Ecto neural progenitor cell (in vitro differentiated cells): ENCODE measurements at places on chromosomes 7 and 10.

DNA sequence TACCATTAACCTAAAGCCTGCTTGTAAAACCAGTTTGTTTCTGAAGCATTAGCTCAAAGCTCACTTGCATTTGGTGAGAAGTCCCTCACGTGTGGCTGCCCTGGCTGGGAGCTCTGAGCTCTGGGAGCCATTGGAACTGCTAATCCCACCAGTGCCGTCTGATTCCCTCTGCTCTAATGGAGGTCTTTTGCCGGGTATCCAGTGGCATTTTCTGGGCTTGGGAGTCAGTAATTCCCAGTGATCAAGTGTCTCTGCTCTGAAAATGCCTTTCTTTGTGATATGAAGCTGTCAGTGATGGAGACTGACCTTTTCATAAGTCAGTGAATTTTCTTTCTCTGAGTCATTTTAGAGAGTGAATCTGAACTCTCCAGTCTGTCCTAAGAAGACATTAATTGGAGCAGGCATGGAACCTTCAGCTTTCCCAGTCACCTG, 36.9 kb upstream of the FAM20C start:
- DNase-seq: no peak

DNA sequence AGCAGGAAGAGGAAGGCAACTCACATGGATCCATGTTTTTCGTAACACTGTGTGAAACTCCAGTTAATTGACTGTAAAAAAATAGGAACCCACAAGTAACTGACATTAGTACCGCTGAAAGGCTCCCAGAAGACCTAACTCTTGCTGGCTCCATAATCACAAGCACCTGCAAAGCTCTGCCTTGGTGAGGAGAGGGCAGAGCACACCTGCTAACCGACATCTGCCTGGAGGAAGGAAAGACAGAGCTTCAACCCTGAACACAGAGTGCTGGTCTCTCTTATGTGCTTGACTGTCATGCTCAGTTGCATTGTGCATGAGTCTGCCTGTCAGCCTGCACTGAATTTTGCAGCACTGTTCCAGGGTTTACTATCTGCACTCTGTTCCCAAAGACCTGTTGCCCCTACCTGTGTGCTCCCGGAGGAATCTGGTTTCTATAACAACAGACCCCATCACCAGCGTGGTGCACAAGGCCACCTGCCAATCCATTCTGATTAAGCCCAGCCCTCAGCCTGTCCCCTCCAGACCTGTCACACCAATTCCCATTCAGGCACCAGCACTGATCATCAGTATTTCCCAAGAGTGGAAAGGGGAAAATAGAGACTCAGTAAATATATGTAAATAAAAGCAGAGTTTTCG, 63.1 kb upstream of the ANKRD1 start:
- DNase-seq: no peak

DNA sequence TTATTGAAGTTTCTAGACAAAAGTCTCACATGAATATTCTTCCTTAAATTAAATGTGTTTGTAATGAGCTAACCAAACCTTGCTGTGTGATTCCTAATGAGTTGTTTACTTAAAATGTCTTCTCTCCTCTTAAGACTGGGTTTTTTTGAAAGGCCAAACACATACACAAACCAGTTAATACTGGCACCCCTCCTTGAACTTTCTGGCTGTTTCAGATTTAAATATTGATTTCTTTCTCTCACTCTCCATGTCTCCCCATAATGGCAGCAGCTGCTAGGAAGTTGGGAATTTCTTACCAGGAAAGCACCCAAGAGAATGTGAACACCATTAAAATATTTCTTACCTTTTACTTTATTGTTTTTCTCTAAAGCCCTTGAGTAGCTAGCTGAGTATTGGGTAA, 11.4 kb upstream of the PTN start:
- DNase-seq: no peak

- no peak for DNase-seq
Observed at GRCh38 chr10:71070741-71071140, 141.6 kb upstream of the UNC5B start.

- DNase-seq: no peak
Observed at GRCh38 chr10:36345175-36345533, 703.1 kb upstream of the FZD8 start.

- DNase-seq: peak; percentile 93
Observed at GRCh38 chr10:46022978-46023702, 7.3 kb downstream of the NCOA4 start.

DNA sequence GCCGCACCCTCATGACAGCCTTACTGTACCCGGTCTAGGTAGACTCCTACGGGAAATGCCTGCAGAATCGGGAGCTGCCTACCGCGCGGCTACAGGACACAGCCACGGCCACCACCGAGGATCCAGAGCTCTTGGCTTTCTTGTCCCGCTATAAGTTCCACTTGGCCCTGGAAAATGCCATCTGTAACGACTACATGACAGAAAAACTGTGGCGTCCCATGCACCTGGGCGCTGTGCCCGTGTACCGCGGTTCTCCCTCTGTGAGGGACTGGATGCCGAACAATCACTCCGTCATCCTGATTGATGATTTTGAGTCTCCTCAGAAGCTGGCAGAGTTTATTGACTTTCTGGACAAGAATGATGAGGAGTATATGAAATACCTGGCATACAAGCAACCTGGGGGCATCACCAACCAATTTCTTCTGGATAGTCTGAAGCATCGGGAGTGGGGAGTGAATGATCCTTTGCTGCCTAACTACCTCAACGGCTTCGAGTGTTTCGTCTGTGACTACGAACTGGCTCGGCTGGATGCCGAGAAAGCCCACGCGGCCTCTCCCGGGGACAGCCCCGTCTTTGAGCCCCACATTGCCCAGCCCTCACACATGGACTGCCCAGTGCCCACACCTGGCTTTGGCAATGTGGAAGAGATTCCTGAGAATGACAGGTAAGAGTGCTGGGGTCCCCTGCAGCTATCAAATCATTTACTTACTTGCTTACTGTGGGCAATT, 8.5 kb upstream of the CHCHD1 start:
- no peak for DNase-seq

DNA sequence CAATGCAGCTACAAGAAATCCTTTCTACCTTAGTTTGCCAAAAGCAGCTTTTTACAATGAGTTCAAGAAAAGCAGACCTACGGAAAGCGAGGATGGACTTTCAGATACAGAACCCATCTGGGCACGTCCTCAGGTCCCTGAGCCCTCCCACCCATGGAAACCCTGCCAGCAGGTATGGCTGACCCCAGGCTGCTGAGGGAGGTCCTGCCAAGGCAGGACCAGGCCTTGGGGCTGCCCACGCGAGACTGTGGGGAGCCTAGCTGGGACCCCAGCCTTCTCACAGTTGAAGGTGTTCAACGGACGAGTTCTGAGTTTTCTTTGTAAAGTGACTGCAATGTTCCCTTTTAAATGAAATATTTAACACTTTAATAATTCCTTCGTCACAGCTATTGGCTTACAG, 245.0 kb downstream of the MGMT start:
- no peak for DNase-seq

- DNase-seq: no peak
Observed at GRCh38 chr10:47042199-47042473, 130.9 kb downstream of the PTPN20 start.

- no peak for DNase-seq
Observed at GRCh38 chr7:113209449-113210203, 91.3 kb upstream of the SMIM30 start.

- no peak for DNase-seq
Observed at GRCh38 chr10:66931340-66931948, 5.6 kb downstream of the LRRTM3 start.

- no peak for DNase-seq
Observed at GRCh38 chr10:70051848-70052247, 798 bp upstream of the MACROH2A2 start.

GRCh38 chr7:65946904-65947303, 35.1 kb downstream of the GUSB start:
- no peak for DNase-seq
